ENCODE measurements at places on chromosomes 4 and X.
A peak's percentile ranks its signal among the peaks of the same experiment; 100 is the strongest.

- DNase-seq, result no peak
These were observed 1126.9 kb downstream of the STPG2 start for GRCh38 chr4:97016186-97016907.

GRCh38 chr4:119526786-119527550 is 101.6 kb downstream of the PDE5A start:
- DNase-seq, result no peak

DNA sequence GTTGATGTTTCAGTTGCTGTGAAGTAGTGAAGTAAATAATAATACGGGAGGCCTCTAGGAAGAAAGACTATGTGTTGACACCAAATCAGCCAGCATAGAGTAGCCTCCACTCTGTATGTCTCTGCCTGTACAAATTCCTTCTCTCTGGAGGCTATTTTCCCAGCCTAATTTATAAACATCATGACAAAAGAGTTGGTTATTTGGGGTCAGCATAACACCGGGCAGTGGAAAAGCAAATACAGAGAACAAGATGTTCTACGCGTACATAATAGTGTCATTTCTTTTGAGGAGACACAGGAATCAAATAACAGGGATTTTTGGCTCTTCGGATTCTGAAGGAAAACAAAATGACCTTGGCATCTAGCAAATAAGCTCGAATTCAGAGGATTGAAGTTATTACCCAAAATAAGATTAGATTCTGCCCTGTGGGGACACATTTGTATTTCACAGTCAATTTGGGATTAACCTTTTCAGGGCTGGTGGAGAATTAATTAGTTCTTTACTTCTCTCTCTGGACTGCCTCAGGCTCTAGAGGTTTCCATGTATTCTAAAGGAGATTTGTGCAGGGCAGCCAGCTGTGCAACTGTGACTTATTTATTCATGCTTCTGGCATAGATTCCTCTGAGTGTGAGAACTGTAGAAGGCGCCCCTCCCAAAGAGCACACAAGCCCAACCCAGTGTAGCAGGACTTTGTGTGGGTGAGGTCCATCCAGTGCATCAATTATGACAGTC is 14.1 kb upstream of the SYTL4 start:
- no peak for DNase-seq

DNA sequence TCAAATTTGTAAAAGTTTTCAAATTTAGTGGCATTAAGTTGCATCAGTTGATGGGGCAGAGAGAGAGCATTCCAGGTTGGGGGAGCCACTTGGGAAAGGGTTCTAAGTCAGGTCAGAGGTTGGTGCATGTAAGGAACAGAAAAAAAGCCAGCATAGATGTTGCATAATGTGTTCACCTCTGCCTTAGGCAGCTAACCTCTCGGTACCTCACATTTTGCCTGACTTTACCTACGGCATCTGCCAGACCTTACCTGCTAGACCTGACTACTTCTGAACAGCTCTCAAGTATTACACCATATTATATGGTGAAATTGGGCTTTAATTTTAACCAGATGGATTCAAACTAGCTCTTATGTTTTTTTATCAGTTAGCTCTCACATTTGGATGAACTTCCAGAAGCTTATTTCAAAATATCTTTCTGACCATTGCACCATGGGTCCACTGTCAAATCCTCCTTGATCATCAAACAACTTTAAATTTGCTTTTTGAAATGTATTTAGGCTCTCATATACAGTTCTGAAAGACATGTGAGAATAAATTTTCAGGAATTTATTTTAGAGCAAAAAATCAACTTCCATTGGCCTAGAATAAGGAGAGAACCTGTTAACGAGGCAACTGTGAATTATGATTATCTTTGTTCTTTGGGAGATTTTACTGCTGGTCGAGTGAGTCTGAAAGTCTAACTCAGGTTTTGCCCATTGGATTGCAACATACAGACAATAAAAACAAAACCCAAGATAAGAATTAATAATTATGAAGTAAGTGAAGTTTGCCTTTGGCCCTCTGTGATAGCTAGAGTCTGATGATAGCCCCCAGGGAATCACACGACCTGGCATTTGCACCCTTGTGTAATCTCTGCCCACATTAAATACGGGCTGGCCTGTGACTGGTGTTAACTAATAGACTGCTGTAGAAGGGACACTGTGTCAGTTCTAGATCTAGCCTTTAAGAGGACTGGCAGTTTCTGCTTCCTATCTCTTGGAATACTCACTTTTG is 7.6 kb upstream of the CXorf66 start:
- no peak for DNase-seq

GRCh38 chr4:107825072-107825824 is 516 bp downstream of the SGMS2 start:
- peak; percentile 30 for DNase-seq

- no peak for DNase-seq
These were observed 51.9 kb upstream of the TADA2B start for GRCh38 chr4:6991249-6991648.

DNA sequence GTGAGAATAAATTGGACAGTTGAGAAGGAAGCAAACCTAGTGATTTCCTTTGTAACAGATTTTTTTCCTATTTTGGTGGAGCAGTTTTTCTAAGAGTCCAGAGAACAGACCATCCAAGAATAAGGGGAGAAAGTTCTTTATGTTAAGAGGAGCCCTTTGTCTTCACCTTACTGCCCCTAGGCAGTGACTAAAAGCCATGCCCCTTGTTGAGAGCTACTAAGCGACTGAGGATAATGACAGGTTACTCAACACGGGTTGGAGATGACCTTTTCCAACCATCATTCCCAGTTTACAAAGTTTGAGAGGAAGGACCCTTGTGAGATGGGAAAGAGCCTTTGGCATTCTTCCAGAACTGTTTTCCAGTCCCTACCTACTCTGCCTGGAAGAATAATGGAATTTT is 3.2 kb downstream of the CCDC160 start:
- no peak for DNase-seq

DNA sequence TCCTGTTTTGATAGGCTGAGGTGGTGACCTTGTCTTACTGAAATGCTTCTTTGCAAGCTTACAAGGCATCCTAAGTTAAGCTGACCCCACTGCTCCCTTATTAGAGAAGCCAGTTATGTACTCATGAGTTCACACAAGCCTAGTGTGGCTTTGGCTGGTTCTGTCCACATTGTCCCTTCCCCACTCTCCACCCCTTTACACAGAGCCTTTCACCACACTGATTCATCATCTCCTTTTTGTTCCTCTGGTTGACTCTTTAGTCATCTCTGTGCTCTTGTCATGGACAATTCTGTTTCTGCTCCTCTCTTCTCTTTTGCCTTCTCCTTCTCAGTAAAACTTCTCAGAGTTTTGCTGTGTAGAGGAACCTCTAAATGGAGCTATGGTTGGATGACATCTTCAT is 4.9 kb downstream of the CHRNA9 start:
- DNase-seq, result no peak

DNA sequence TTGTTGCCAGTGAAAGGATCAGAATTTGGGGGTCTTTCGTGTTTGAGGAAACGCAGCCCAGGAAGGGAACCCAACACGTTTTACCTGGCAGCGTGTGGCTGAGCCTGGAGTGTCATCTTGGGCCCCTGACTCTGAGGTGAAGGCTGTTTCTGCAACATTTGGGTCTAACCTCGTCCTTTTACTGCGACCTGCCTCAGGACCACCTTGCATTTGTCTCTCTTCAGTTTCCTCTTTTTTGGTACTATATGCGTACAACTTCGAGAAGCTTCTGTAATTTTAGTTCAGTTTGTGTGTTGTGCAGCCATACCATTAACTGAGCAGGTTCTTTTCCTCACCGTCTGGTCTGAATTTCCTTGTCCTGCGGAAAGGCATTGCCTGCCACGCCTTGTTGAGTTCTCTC is 61.5 kb downstream of the TMEM131L start:
- DNase-seq, result no peak

DNA sequence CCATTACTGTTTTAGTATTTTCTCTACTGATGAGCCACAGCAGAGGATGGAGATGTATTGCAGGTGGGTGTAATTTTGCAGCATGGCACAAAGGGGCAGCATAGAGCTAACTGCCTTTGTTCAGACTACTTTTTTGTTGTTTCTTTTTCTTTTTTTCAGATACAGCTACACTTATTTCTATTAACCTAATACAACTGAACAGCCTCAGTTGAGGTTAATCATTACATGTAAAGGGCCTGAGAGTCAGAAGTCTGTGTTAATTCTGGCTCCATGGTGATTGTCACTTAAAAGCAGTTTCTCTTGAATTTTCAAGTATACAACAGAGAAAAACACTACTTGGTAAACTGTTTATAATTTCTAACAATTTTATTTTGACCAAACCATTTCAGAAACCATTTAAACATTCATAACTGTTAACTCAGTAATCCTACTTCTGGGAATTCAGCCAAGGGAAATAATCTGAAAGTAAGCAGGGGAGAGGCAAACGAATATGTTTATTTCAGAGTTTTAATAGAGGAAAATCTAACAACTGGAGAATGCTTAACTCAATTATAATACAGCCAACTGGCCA is 13.9 kb upstream of the PPEF2 start:
- DNase-seq, result no peak

GRCh38 chr4:89509708-89510281 is 202.2 kb upstream of the GPRIN3 start:
- DNase-seq, result no peak

- no peak for DNase-seq
These were observed 100.5 kb upstream of the PCDH7 start for GRCh38 chr4:30619679-30620078.

- no peak for DNase-seq
These were observed 31.0 kb downstream of the KDM6A start for GRCh38 chrX:44903830-44904530.

DNA sequence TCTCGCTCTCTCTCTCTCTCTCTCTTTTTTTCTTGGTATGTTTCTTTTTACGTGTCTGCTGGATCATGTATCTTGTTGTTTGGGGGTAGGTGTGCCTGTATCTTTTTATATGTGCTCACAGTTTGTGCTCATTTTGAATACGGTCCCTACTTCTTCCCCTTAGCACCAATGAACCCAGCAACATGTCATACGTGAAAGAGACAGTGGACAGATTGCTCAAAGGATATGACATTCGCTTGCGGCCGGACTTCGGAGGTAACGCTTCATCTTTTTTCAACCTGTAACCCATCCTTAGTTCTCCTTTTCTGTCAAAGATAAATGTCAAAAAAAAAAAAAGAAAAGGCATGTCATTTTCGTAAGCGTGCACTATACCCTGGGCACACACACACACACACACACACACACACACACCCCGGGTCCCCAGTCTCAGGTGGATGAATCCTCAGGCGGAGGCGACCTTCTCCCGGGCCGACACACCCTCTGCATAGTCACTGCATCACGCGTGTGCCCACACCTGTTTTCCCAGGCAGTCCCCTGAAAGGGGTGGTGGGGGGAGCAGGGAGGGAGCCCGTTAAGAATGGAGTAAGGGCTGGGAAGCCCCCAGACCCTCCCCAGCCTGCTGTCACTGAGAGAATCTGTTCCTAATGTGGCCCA is 511 bp downstream of the GABRB1 start:
- DNase-seq, result no peak

DNA sequence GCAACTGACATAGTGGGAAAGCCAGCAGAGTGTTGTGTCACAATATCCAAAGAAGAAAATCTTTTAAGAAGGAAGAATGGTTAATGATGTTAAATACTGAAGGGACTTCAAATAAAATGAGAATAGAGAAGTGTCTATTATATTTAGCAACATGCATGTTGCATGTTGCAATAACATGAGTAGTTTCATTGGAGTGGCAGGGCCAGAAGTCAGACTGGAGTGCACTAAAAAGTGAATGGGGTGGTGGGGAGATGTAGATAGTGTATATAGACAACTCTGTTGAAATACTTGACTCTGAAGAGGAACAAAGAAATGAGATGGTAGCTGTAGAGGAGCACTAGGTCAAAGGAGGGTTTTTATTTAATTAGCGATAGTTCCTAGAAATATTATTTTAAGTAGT is 9.5 kb upstream of the AMMECR1 start:
- DNase-seq, result no peak

GRCh38 chr4:83022724-83023450 is 12.1 kb upstream of the COPS4 start:
- DNase-seq, result no peak

- no peak for DNase-seq
These were observed 123.5 kb upstream of the JADE1 start for GRCh38 chr4:128686032-128686465.

GRCh38 chr4:88244816-88245579 is 39.4 kb downstream of the PPM1K start:
- peak; percentile 60 for DNase-seq

- DNase-seq, result no peak
These were observed 217.5 kb upstream of the ADAMTS3 start for GRCh38 chr4:72786401-72786990.

GRCh38 chr4:130486841-130487240 is 1390.9 kb downstream of the C4orf33 start:
- no peak for DNase-seq

DNA sequence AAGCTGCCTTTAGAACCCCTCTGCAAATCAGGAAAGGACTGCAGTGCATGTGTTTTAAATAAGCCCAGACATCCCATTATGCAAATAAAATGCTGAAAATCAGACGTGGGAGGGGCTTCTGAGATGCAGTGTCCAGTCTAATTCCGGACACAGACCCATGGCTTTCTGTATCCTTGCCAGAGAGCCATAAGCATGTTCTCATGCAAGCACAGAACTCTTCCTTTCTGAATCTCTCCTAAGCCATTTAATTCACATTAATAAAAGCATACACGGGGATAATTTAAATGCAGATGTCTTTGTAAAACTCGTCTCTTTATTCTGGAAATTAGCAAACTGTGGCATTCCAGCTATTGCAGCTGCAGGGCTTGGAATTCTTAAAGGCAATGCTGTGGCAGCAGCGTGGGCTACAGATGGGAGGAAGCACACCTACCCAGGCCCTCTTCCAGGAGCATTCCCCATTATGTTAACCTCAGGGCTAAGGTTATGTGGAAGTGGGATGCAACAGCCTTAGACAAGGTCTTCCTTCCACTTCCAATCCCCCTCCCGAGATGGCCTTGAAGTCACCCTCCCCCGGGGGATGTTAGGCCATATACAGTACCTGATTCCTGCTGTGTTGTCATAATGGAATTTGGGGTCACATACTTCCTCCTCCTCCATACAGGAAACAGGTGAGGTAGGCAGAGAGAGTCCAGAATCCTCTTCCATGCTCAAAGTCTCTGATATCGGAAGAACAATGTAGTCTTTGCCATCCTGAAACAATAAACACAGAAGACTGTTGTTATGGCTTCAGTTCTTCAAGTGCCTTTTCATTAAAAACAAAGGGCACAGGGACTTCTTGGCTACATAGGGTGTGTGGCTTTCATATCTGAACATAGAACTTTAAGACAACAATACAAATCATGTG is 38.1 kb downstream of the KDR start:
- no peak for DNase-seq

DNA sequence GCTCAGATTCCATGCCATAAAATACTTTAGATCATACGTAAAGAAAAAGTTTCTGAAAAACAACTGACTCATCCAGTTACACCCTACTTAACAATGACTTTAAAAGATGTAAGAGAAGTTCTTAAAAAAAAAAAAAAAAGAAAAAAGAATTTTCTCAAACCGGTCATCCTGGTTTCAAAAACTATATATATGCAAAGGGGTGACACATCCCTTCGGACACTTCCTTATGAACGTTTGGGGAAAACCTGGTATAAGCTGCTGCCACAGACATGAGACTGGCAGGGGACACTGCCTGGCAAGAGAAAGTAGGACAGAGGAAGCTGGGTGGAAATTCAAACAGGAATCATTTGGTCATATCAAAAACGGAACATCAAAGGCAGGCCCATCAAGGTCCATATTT is 81.2 kb upstream of the PRSS48 start:
- no peak for DNase-seq

GRCh38 chrX:63664741-63665140 is 120.3 kb downstream of the ARHGEF9 start:
- no peak for DNase-seq

GRCh38 chrX:19924285-19924684 is 36.9 kb upstream of the SH3KBP1 start:
- DNase-seq, result no peak

Measured in activated CD4-positive, CD25-positive, alpha-beta regulatory T cell treated with anti-CD3 and anti-CD28 coated beads, Interleukin-2, amount 50 U/mL, for 72 hours (primary cell).